ENCODE measurements at places on chromosomes 7 and 10.
A peak's percentile ranks its signal among the peaks of the same experiment; 100 is the strongest.

- DNase-seq: no peak
Measured at GRCh38 chr7:16562456-16563220, 36.0 kb downstream of the LRRC72 start.

- no peak for DNase-seq
Measured at GRCh38 chr10:34491678-34492077, 323.4 kb downstream of the PARD3 start.

GRCh38 chr10:27695706-27696105 lies 49.9 kb downstream of the MKX start:
- no peak for DNase-seq

DNA sequence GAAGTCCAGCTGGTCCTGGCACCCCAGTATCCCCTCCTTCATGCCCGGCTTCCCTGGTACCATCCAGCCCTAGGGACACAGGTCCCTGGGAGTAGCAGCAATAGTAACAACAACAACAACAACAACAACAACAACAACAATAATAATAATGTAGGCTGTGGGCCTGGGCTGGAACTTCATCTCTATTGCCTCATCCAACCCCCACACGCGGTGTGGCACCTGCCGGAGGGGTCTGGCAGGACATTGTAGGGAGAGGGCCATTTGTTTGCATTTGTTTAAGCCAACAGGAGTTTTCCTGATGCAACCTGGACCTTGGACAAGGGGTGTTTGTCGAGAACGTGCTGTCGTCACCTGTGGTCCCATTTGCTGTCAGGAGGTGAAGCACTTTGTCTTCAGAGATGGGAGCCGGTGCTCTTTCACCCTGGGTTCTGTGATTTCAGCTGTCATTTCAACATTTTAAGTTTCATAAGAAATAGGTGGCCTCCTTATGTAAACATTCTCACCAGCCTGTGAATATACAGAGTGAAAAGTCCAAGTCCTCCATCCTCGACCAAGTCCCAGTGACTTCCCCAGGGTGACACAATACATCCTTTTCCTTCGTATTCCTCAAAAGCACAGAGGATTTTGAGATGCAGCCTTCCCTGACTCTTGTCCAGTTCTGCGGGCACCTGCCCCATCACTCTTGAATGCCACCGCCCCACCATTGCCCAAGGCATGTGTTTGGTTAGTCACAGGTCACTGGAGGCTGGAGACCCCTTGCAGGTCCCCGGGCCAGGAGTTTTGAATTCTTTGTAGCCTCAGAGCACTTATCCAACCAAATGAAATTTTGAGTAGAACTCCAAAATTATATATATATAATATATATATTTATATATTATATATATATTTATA lies 9.2 kb downstream of the LHPP start:
- DNase-seq: no peak

GRCh38 chr10:95588025-95588424 lies 26.9 kb upstream of the SORBS1 start:
- no peak for DNase-seq

DNA sequence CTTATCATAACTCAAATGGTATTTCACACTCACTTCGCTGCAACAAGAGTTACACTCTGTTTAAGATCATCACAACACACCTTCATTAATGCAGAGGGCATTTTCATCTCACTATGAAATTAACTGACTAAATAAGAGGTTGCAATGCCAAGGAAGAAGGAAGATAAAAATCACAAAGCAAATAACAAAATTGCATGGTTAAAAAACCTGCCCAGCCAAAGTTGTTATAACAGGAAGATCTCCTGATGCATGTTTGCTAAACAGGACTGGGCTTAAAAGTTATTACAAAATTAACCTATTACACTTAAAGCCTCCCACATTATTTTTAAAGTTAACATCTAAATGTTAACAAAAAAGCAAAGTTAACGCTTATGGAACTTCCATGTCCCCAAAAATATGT lies 11.8 kb downstream of the FAM13C start:
- DNase-seq: no peak

DNA sequence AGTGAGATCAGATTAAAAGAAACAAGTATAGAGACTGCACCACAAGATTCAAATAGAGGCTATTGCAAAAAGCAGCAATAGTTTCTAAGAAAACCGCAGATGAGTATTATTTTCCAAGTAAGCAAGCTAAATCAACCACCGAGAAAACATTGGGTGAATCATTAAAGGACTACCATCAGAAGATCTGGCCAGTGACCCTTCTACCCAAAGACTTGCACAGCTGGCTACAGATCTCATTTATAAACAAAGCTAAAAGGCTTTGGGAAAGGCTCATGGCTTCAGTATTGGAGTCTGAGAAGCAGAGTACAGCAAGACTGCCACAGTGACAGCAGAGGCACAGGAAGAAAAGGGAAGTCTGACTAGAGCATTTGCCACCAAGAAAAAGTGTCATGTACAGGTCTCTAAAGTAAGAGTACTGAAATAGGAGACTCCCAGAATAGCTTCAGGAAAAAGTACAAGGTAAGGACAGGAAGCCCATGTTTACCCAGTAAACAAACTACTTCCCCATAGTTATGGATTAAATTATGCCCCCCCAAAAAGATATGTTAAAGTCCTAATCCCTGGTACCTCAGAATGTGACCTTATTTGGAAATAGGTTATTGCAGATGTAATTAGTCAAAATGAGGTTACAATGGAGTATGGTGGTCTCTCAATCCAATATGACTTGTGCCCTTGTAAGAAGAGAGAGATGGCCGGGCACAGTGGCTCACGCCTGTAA lies 19.0 kb downstream of the STEAP1 start:
- peak; percentile 21 for DNase-seq

- no peak for DNase-seq
Measured at GRCh38 chr7:305410-306151, 15.6 kb downstream of the FOXL3 start.

DNA sequence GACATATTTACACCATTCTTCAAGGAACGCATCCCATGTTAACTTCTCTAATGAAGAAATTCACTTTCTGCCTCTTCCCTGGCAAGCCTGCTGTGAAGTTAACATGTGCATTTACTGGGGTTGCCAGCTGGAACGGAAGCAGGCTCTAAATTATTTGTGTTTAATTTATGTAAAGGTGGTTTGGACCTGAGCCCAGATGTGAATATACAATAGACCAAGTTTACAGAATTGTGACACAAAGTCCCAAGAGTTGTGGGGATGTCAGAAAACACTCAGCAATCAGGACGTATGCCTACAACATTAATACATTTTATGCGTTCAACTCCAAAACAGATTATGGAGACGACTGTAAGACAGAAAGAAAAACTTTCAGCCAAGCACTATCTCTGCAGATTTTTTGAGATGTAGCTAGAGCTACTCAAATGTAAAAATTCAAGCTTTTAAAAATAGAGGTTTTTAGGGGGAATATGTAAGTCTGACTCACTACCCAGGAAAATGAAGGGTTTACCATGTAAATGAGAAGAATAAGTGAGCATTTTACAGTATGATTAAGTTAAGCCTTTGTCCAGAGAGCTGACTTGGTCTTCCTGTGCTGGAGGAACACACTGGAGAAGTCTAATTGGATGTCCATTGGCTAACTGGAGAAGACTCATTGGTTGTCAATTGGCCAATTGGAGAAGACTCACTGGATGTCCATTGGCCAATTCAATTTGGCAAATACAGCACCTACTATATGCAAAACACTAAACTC lies 19.5 kb downstream of the NRP1 start:
- DNase-seq: no peak

- DNase-seq: no peak
Measured at GRCh38 chr10:104339469-104340110, 1.3 kb upstream of the ITPRIP start.

DNA sequence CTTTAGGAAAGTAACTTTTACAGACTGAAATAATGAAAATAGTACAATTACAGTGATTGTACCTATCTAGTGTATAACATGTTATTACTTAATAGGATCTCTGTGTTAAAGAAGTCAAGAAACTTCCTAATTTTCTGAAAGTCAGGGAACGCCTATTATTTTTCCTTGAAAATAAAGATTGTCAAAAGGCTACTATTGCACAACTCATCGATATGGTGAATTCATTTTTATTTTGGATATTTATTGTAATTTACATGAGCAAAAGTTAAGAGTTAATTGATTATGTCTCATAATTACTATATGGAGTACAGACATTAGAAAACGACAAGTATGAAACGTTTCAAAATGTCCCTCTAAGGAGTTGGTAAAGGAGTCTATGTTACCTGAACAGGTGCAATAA lies 12.8 kb downstream of the MINDY3 start:
- DNase-seq: no peak

GRCh38 chr7:3893151-3893788 lies 592.2 kb downstream of the SDK1 start:
- no peak for DNase-seq

DNA sequence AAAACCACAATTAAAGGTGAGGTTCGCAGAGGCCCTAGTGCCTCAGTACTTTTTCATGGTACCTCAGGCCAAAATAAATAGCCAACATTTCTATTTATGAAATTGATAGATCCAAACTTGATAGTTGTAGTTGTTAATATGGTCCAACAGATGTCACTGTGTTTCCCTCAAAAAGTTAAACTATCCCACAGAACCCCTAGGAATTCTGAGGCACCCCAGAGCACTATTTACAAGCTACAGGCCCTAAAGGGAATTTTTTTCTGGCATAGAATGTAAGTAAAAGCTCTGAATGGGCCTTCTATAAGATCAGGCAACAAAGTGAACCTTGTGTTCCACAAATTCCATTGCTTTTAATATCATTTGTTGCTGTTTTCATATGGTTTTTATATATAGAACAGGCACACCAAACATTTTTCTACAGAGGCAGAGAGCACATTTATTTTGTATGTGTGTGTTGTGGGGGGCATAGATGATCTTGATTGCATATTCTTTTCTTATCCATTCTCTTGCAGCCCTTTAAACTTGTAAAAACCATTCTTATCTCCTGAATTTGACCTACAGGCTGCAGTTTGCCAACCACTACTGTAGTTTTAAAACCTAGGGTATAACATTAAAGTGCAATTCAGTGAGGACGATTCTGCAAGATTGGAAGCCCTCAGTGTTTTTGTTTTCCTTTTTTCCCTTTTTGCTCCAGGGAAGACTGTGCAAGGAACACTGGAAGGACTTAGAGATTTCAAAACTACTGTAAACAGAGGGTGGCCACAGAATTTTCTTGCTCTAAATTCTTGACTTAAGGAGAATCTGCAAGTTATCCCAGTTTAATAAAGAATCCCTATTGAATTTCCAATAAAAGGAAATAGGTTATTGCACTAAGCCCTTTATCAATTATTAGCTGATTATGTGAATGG lies 3.5 kb upstream of the ARL4A start:
- no peak for DNase-seq

DNA sequence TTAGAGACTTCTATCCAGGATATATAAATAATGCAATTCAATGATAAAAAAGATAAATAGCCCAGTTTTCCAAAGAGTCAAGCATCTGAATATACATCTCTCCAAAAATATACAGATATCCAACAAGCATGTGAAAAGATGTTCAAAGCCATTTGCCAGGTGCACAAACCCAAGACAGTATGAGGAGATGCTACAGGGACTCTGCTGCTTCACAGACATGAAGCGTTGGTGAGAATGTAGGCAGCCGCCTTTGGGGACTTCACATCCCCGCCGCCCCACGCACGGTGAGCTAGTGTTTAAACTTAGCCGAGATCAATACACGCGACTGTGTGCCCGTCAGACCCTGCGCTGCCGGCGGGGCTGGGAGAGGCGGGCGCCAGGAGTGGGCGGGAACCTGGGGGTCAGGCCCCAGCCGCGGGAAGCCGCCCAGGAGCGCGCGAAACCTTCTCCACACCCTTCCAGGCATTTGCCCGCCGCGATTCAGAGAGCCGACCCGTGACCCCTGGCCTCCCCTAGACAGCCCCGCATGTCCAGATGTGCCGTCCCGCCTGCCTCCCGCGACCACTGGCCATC lies 927 bp upstream of the ALOX5 start:
- DNase-seq: no peak

GRCh38 chr10:75425291-75426079 lies 5.9 kb upstream of the LRMDA start:
- DNase-seq: no peak

- DNase-seq: no peak
Measured at GRCh38 chr10:11510736-11511135, 100.7 kb downstream of the USP6NL start.

- peak; percentile 63 for DNase-seq
Measured at GRCh38 chr10:47023237-47024045, 112.2 kb downstream of the PTPN20 start.

- no peak for DNase-seq
Measured at GRCh38 chr10:52283174-52283573, 30.9 kb upstream of the DKK1 start.
